H9 (cell line): ENCODE measurements at places on chromosomes 2 and 18. TPM values are rescaled to one million over a fixed set of nuclear protein-coding genes. Genes with fewer than 3 reads are reported as not detected.

- H3K36me3 ChIP-seq = no peaks in the 10 kb centered on the region
- no peaks in the 10 kb centered on the region for H3K27me3 ChIP-seq
- H3K4me3 ChIP-seq = no peak overlapping the region
- DNase-seq = no peak
These were observed 713.7 kb downstream of the TSN start for GRCh38 chr2:122469147-122469546.

DNA sequence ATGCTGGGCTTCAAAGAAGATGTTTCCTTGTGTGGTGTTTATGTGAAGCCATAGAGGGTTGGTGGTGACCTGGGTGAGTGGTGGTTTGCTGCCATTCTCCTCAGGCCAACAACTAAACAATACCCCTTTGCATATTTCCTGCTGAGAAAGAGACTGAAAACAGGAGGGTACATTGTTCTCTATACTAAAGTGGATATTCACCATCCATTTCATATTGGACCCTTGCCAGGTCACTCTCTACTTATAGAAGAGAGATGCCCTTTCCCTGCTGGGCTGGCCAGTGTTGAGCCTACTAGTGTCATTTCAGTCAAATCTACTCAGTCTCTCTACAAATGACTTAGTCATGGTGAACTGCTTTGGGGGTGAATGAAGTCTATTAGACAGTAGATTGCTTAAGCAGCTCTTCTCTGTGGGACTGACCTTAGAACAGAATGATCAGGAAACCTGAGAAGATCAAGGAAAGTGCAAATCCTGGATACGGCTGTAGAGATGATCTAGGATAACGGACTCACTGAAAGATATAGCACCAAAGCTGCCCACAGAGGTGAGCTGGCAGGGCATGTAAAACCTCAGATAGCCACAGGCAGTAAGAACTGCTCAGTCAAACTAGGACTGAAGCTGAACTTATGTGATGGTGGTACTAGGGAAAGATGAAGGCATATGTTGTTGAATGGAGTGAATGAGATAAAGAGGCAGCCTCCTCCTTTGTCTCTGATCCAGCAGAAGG lies 154.9 kb downstream of the MYO3B start:
- no peaks in the 10 kb centered on the region for H3K27me3 ChIP-seq
- no peak for DNase-seq
- H3K4me3 ChIP-seq = no peak overlapping the region
- peaks cover 12% of the 10 kb centered on the region for H3K36me3 ChIP-seq

The MRPL30 gene
- 50.8 and 51.4 TPM in 2 replicates for total RNA-seq

The ERMN gene
- total RNA-seq = 0.29 and 0.48 TPM in 2 replicates

The RTP5 gene
- not detected in 2 replicates for total RNA-seq
